Naive thymus-derived CD4-positive, alpha-beta T cell (primary cell): ENCODE measurements at places on chromosomes 1 and 21. TPM values are rescaled to one million over a fixed set of nuclear protein-coding genes. Genes with fewer than 3 reads are reported as not detected.

Gene FNBP1L
- polyA plus RNA-seq = 0.69 TPM

GRCh38 chr1:38129473-38129872 lies 82.9 kb upstream of the POU3F1 start:
- DNase-seq = no peak

DNA sequence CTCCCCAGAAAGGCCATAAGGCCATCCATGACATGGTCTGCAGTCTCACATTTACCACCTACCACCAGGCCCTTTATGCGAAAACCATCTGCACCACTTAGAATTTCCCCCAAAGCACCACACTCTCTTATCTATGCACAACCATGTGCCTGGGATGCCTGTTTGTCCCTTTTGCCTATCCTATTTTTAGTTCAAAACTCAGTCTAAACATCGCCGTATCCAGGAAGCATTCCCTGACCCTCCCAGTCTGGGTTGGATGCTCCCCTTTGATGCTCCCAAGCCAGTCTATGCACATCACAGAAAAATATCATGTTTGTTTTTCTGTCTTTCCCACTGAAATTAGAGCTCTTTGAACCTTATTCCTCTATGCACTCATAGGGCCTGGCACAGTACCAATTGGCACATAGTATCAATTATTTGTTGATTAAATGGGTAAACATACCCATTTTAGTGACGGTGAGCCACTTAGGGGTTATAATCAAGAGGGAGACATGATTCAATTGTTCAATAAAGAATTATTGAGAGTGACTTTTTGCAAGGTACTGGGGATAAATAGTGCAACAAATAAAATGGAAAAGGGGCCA lies 6.7 kb downstream of the MPL start:
- DNase-seq = no peak

DNA sequence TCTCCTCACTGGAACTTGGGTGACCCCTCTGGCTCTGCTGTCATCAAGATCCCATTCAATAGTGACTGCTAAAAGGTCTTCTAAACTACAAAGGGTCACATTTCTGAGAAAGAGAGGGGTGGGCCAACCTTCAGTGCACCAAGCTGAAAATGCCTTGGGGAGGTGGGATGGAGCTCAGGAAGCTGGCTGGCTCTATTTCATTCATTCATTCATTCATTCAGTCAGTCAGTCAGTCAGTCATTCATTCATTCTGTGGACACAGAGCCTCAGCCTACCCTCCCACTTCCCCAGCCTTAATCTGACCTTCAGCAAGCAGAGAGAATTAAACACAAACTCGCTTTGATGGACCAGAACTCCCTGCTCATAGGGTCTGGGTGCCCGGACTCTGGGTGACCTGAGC lies 11.7 kb downstream of the RUNX3 start:
- DNase-seq = no peak

Gene SPRR1B
- polyA plus RNA-seq = not detected

DNA sequence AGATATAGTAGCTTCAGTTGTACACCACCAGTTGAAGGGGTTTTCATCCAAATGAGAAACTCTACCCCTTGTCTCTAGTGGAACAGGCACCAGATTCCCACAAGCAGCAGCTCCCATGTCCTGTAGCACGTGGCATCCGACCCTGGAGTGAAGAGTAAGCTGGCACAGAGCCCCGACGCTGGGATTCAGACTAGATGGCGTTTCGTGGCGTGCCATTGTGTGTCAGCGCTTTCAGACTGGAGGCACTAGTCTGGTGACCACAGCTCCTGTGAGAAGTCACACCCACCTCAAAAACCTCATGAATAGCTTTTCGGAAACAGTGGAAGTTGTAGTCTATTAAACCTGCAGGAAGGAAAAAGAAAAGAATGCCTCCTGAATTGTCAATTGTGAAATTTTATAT lies 20.2 kb downstream of the RRAGC start:
- DNase-seq = no peak

DNA sequence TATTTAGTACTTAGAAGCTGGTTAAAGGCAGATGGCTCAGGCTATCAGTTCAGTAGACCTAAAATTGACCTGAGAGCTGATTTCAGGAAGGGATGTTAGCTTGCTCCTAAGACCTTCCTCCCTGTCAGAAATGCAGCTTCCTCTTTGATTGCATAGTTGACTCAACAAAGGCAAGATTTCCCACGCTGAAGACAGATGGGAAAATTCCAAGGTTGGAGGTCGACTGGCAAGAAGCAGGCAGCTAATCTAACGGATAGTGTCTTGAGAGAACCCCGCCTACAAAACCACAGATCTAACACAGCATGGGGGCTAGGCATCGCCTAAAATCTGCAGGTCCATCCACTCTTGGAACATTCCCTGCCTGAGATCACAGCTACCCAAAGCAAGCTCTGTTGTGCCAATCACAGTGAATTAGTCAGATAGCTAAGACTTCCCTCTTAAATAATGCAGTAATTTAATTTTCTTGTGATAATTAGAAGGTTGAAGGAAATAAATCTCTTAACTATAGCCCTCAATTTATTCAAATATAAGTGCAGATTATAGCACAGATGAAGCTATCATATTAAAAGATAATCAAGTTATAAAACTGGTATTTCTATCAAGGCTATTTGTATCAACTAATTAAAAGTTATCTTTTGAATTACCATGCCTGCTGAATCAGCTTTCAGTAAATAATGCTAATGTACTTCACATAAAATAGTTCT lies 357.8 kb upstream of the SGIP1 start:
- no peak for DNase-seq
